ENCODE measurements at places on chromosomes 4 and X.

GRCh38 chrX:5236096-5236495 is 992.6 kb downstream of the NLGN4X start:
- no peak for DNase-seq

GRCh38 chrX:24979081-24979480 is 36.7 kb downstream of the ARX start:
- no peak for DNase-seq

GRCh38 chrX:21926527-21927278 is 13.8 kb upstream of the SMS start:
- DNase-seq = peak; percentile 64

DNA sequence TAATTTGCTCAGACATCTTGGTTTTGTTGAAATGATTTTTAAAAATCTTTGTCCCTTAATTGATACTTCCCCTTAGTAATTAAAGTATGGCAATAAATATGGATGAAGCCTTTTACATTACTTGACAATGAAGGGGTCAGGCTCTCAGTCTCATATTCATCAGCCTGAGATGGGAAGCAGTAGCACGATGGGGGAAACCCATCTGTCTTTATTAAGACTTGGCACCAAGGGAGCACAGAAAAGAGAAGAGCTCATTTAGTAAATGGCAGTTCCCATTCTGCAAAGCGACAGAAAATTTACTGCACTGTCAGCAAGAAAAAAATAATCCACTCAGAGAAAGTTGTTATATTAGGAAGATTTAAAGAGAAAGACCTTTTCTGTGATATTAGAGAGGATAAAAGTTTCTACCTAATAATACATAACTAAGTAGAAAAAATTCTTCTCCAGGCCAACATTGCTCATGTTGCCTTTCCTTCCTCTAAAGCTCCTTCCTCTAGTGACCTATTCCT is 7.9 kb upstream of the SERTM2 start:
- no peak for DNase-seq

GRCh38 chr4:52638717-52639116 is 20.4 kb downstream of the USP46 start:
- no peak for DNase-seq

Data from GM03348 (cell line).